ENCODE measurements at places on chromosomes 3 and 15.

GRCh38 chr3:161413127-161413854 lies 42.0 kb upstream of the SPTSSB start:
- no peak for DNase-seq

DNA sequence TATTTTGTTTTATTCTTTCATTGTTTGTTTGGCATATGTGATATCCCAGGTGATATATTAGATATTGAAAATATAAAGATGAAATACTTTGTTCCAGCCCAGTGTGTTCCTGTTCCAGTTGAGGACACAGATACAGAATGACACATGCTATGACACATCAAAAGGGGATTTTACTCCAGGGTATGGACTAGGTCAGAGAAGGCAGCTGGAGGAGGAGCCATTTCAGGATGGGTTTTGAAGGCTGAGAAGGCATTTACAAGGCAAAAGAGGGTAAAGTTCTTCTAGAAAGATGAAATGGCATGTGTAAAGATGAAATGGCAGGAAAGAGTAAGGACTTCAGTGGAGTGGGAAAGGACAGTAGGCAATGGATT lies 163.8 kb downstream of the ZIC1 start:
- DNase-seq: no peak

GRCh38 chr3:102360183-102360860 lies 74.5 kb upstream of the ZPLD1 start:
- no peak for DNase-seq

DNA sequence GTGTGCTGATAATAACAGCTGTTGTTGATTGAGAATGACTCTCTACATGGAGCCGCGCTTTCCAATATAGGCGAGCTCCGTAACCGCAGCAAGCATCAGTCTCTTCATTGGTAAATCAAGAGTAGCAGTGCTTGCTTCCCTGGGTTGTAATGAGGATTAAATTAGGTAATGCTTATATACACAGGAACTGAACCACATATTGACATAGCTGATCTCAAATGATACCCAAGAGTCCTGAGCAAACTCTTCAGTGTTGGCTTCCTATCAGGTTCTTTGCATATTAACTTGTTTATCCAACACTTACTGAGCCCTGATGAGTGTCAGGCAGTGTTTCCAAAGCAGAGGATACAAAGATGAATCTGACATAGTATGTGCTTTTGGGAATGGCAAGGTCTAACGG lies 46.4 kb upstream of the SLCO3A1 start:
- DNase-seq: no peak

- DNase-seq: no peak
Observed at GRCh38 chr3:73552700-73553099, 72.0 kb downstream of the PDZRN3 start.

- DNase-seq: no peak
Observed at GRCh38 chr3:136142592-136142991, 53.5 kb downstream of the MSL2 start.

- no peak for DNase-seq
Observed at GRCh38 chr3:75983609-75984290, 198.4 kb upstream of the ZNF717 start.

DNA sequence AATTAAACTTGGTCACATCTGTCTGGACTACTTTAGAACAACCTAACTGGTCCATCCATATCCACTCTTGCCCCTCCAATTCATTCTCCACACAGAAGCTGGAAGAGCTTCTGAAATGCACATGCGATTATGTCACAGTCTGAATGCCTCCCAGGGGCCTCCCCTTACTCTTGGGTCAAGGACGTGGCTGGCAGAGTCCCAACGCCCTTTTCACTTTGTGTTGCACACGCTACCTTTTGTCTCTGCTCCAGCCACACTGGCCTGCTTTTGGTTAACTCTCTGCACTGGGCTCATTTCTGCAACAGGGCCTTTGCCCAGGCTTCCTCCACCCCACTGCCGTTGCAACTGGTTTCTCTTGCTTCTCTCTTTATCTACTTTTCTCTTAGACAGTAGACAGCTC lies 245.2 kb downstream of the IL20RB start:
- DNase-seq: no peak

GRCh38 chr3:193530231-193531165 lies 24.2 kb downstream of the ATP13A4 start:
- no peak for DNase-seq

DNA sequence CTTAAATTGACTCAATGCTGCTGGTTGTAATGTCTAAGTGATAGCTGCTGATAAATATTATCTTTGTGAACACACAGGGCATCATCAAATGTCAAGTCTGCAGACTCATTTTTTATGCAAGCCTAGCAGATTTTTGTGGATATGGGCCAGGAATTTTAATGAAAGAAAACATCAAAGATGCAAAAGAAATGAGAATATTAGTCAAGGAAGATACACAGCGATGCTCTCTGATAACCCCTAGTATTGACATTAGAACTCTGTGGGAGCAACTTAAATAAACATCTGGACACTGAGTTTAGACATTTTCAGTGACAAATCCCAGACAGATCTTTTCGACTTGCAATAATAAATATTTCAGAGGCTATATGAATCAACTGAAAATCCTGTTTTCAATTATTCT lies 28.3 kb downstream of the POLR2M start:
- DNase-seq: no peak

GRCh38 chr15:66670175-66670574 lies 31.9 kb upstream of the SMAD6 start:
- no peak for DNase-seq

- DNase-seq: no peak
Observed at GRCh38 chr3:46506526-46506925, 8.8 kb downstream of the RTP3 start.

DNA sequence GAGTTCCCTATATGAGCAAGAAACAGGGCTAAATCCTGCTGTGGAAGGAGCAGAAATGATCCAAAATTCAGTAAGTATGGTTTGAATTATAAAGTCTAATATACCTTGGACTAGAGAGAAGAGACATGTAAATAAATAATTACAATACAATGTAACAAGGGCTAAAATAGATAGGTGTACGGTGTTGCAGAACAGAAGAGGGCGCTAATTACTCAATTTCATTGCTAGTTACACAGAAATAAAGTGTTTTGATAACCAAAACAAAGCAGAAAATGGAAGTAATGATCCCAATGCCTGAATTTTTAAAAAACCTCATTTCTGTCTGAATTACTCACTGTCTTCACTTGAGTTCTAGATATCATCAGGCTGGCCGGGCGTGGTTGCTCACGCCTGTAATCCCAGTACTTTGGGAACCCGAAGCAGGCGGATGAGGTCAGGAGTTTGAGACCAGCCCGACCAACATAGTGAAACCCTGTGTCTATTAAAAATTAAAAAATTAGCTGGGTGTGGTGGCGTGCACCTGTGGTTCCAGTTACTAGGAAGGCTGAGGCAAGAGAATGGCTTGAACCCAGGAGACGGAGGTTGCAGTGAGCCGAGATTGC lies 8.3 kb upstream of the PLCH1 start:
- DNase-seq: no peak

Measured in stimulated activated CD8-positive, alpha-beta memory T cell treated with anti-CD3 and anti-CD28 coated beads, Interleukin-7, amount 100 ng/mL, for 48 hours (primary cell).